ENCODE measurements at places on chromosomes 4 and X.
A peak's percentile ranks its signal among the peaks of the same experiment; 100 is the strongest.

- DNase-seq: no peak
Observed at GRCh38 chr4:123378794-123379193, 17.8 kb upstream of the SPRY1 start.

DNA sequence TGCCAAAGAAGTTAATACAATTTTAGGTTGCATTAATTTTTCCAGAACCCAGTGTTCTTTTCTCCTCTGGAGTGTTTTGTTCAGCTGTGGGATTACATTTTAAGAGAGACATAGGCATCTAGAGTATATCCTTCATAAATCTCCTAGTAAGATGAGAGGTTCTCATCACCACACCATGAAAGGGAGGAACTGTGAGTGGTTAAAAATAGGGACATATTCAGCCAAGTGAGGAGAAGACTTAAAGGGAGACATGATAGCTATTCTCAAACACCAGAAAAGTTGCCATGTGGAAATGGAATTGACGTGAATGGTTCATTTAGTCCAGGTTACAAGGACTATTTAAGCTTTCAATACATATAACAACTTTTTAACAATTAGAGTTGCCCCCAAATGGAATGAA is 6.5 kb upstream of the MRPL1 start:
- no peak for DNase-seq

GRCh38 chrX:33434256-33435092 is 223.1 kb upstream of the DMD start:
- peak; percentile 13 for DNase-seq

DNA sequence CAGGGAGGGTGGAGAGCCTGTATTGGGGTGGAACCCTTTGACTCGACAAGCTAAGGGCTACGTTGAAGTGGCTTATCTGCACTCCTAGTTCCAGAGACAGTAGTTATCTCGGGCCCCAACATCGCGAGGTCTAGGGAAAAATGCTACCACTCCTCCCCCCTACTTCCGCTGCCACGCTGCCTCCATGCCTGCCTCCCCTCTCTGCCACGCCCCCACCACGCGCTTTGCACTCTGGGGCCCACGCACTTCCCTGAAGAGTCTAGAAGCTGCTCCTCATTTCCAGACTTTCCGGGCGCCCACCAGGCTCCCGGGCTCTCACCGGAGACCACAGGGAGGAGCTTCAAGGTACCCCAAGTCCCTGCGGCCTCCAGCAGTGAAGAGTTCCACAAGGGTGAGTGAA is at the start of gene PASD1:
PASD1 (plus strand) TSS at position 227 of the 400 bp plus-strand sequence. CDS start 37,879 bp downstream, outside the sequence.
- DNase-seq: no peak

GRCh38 chrX:141278306-141278705 is 36.0 kb upstream of the SPANXC start:
- no peak for DNase-seq

DNA sequence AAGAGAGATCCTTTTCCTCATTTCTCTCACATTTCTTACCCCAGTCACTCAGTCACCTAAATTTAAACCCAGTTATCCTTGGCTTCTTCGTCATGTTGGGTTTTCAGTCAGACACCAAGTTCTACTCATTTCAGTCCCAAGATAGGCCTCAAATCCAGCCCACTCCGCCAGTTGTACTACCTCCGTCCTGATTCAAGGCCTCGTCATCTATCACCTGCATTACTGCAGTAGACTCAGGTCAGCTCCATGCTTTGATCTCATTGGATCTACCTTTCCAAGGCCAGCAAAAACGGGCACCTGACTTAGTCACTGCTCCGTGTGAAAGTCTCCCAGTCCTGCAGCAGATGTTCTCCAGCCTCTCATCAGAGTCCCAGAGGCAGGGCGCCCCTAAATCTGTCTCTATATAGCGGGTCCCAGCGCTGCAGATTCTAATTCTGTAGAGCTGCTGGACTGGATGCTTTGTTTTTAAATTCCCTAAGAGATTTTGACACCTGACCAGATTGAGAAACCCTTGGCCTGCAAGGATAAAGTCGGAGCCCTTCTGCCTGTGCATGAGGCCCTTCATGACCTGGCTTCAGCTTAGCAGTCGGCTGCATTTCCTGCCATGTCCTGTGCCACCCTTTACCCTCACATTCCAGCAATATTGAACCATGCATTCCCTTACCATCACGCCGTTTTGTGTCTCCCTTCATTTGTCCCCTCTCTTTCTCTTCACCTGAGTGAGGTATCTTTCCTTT is 53.7 kb downstream of the ZFX start:
- no peak for DNase-seq

GRCh38 chrX:23118890-23119527 is 119.2 kb downstream of the DDX53 start:
- no peak for DNase-seq

DNA sequence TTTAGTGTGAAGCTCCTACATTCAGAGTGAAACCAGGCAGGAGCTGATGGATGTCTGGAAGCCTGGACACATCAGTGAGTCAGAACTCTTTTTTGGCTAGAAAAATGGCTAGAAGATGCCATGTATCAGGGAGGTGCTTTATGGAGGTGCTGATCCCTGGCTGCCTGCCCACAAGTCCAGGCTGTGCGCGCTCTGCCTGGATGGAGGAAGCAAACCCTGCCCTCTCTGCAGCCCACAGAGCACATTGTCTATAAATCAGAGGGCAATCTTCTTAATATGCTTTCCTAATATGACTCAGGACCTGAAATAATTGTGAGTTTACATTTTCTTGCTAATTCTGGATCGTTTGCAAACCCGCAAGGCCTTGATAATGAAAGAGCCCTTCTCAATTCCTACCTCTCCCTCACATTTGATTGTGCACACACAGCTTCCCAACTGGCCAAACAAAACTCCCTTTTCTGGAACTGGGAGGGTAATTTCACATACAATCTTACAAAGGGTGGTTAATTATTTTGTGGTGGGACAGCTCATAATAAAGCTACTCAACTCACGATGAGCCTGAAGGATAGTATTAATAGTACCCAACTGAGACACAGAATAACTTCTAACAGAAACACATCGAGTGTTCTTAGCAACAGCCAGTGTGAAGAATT is 11.7 kb downstream of the MFAP3L start:
- DNase-seq: no peak

GRCh38 chr4:85669204-85669603 is 194.3 kb downstream of the ARHGAP24 start:
- no peak for DNase-seq

GRCh38 chr4:73676861-73677323 is 56.7 kb upstream of the RASSF6 start:
- DNase-seq: peak; percentile 8

GRCh38 chr4:79788884-79789283 is 284.1 kb downstream of the ANTXR2 start:
- DNase-seq: no peak

DNA sequence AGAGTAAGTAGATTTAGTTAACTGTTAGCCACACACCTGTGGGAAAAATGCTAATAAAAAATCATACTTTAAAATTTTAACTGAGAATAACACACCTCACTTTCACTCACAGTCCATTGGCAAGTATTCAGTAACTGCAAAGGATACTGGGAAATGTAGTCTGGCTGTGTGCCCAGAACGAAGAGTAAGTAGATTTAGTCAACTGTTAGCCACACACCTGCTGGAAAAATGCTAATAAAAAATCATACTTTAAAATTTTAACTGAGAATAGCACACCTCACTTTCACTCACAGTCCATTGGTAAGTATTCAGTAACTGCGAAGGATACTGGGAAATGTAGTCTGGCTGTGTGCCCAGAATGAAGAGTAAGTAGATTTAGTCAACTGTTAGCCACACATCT is 178.4 kb upstream of the NWD2 start:
- DNase-seq: no peak

DNA sequence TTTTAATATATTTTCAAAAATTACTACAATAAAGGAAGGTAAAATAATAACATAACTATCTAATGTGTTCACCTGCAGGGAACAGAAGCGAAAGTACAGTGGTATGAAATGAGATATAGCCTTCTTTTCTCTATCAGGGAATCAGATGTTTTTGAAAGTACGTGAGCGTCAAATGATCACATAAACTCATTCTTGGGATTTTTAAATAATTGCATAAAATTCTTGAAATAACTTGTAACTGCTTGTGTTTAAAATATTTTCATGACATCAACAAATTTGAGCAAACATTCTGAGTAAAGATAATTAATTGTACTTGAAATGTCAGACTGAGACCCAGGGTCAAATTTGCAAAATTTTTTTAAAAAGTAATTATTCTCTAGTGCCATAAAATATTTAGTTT is 193.5 kb upstream of the NEIL3 start:
- DNase-seq: no peak

DNA sequence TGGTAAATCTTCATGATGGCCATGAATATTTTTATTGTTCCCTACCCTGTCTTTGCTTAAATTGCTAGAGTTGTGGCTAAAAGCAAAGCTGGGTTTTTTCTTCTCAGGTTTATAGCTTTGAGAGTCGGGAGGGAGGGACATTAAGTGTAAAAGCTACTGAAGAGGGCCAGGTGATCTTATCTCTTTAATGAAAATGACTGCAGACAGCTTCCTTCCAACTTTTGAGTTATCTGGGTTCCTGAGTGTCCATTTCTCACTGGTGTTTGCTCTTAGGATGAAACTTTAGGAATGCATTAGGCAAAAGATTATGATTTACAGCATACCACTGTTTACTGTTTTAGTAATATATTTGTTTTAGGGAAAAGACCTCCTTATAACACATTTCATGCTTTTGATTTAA is 187.7 kb downstream of the SHROOM3 start:
- DNase-seq: no peak

DNA sequence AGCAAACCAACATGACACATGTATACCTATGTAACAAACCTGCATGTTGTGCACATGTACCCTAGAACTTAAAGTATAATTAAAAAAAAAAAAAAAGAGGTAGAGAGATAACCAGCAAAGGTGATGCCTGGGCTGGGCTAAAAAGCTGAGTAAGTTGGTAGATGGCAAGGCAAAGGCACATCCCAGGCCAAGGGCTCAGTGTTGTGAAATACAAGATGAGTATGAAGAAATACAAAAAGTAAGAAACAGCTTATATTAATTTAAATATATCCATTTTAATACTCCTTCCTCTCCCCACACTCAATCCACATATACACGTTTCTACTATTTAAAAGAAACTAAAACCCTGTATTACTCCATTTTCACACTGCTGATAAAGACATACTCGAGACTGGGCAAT is 25.8 kb downstream of the TEC start:
- no peak for DNase-seq

DNA sequence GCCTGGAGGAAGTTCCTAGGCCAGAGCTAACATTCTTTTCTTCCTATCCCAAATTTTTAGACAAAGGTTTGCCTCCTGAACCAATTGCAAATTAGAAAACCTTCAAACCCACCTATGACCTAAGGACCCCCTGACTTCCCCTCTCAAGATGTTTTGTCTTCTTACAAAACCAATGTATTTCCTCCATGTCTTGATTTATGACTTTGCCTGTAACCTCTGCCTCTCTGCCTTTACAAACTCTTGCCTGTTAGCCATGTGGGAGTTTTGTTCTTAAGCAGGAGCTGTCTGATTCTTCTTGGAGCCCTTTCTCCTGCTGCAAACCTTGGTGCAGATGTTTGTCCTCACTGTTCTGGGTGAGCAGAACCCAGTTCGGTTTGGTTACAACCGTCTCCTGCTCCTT is 222.3 kb upstream of the BOD1L1 start:
- DNase-seq: no peak

DNA sequence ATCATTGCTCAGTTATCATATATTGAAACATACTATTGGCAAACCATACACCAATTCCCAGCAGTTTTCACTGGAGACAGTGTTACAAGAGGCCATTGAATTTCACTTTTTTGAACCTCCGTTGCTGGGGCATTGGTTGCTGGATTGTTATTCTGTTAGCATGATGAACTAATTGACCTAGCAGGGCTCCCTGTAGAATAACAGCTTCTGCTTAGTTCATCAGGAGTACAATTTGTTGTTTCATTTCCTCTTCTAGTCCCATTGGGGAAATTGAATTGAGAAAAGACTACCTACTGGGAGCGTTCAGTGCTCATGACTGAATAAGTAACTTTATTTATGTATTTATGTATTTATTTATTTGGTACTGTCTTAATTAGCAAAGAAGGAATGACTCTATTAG is 151.6 kb downstream of the SLIT2 start:
- DNase-seq: no peak

DNA sequence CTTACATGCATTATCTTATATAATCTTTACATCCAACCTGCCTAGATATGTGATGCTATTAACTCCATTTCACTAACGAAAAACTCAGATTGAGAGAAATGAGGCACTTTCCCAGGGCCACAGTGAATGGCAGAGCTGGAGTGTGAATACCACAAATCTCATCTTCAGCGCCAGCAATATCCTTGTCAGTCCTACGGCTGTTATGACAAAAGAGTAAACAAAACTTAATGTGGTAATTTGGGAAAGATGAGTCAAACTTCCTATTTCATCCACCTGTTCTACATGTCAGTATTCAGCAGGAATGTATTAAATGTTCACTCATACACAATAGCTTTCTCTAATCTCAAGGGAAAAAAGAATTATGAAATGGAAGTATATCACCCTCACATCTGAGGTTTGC is 56.9 kb downstream of the FAT1 start:
- no peak for DNase-seq

DNA sequence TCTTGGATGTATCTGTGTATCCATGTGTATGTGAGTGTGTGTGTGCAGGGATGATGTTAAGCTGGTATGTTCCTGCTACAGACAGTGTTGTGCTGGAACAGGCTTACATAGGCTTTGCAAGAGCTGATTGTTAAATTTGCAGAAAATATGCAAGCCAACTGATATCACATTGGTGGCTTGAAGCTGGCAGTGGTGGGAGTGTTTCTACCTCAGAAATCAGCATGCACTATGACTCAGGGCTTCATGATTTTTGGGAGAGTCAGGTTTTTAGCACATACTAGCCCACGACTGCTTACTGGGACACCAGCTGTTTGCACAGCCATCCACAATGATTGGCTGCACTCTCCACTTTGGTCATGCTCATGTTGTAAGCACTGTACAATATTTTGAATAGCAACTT is 261.8 kb downstream of the DHX15 start:
- no peak for DNase-seq

GRCh38 chrX:54042609-54043021 is 1.7 kb downstream of the PHF8 start:
- DNase-seq: peak; percentile 57

GRCh38 chr4:39354254-39354552 is 12.0 kb downstream of the RFC1 start:
- no peak for DNase-seq

GRCh38 chr4:166019441-166020220 is 146.6 kb downstream of the TLL1 start:
- no peak for DNase-seq

- DNase-seq: no peak
Observed at GRCh38 chrX:119503484-119503861, 35.2 kb downstream of the SLC25A5 start.

DNA sequence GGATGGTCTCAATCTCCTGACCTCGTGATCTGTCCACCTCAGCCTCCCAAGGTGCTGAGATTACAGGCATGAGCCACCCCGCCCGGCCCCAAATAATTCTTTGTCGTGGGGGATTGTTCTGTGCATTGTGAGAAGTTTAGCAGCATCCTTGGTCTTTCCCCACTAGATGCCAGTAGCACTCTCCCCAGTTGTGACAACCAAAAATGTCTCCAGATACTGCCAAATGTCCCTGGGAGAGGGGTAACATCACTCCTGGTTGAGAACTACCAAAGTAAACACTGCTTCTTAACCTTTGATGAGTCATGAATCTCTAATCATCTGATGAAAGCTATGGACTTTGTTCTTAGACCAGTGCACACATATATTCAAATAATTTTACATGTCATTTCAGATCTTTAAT is 90.7 kb upstream of the BRS3 start:
- DNase-seq: no peak

GRCh38 chr4:139301821-139302611 is at the start of gene NDUFC1:
NDUFC1 (minus strand) TSS chr4:139302477; CDS start chr4:139295798, 6,679 bp downstream.
- peak; percentile 70 for DNase-seq
